RCC 7860 (cell line): ENCODE measurements at places on chromosomes 7 and 10.

GRCh38 chr10:4061441-4061951 is 276.5 kb upstream of the KLF6 start:
- DNase-seq = no peak

DNA sequence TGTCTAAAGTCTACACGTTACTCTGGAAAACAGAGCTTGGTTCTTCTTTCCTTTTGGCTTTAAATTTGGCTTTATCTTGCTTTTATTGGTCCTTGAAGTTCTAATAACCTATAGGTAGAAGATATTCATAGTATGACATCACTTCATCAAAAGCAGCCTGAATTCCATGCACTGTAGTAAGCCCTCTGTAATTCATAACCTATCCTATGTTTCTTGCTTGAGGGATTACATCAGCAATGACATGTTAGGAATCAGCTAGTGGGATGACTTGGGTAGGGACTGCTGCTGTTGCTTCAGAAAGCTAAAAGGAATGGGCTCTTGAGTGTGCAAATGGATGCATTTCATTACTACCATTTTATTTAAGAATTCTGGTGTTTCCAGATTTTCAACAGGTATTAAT is 184.9 kb downstream of the PTEN start:
- DNase-seq = no peak

DNA sequence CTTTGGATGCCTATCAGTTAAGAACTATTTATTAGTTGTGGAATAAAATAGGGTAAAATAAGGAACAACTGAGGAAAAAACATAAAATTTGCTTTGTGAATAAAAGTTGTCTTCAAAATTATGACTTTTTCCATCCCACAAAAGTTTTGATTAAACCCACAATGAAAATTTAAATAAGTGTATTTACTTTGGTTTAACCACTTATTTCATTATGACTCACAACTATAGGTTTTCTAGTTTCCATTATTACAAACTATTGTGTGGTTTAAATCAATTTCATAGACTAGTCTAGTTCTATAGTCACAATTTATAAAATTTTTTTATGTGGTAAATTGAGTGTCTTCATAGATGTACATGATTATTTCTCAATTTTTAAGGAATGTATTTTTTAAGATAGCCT is 116.6 kb downstream of the EGFR start:
- DNase-seq = no peak

- no peak for DNase-seq
Observed at GRCh38 chr7:28301148-28301641, 111.1 kb upstream of the CREB5 start.

DNA sequence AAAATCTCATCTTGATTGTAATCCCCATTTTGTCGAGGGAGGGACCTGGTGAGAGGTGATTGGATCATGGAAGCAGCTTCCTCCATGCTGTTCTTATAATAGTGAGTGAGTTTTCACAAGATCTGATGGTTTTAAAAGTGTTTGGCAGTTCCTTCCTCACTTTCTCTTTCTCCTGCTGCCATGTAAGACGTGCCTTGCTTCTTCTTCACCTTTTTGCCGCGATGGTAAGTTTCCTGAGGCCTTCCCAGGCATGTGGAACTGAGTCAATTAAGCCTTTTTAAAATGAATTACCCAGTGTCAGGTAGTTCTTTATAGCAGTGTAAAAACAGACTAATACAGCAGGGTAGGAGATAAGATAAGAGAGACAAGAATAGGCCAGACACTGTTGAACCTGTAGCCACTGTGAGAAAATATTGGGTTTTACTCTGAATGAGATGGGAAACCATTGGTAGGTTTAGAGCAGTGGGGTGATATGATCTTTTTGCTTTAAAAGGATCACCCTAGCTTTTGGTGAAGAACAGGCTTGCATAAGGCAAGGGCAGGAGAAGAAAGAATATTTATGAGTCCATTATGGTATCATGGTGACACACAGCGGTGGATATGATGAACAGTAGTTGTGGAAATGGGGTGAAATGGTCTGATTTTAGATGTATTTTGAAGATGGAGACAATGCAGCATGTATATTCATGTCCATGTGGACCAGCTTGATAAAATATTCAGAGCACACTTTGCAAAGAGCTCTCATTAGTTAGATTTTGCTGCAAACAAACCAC is 11.5 kb downstream of the OR6B1 start:
- no peak for DNase-seq

DNA sequence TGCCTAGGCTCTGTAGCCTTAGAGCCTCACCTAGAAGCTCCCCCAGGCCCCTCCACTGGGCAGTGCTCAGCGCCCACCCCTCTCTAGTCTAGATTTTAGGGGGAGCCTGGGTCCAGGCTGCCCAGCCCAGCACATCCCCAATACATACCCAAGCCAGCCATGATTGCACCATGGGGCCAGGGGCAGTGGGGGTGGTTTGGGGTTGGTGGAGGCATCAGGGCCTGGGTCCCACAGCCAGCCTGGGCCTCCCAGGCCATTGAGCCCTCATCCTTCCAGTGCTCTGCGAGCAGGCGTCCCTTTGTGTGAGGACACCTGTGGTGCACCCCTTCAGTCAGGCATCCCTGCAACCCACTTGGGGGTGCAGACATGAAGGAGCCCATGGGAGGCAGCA is 76.9 kb upstream of the RET start:
- no peak for DNase-seq

GRCh38 chr10:42785759-42786158 is 3.2 kb downstream of the BMS1 start:
- DNase-seq = no peak
